ENCODE measurements at places on chromosomes 11 and 22. TPM values are rescaled to one million over a fixed set of nuclear protein-coding genes. Genes with fewer than 3 reads are reported as not detected.

BIK gene
- 0.30 TPM for total RNA-seq

C11orf91 gene
- not detected for total RNA-seq

ZBED5 gene
- 19.5 TPM for total RNA-seq

CTSF gene
- 6.7 TPM for total RNA-seq

Data from bronchus fibroblast of lung (primary cell).